ENCODE measurements at places on chromosomes 3 and 15.

GRCh38 chr3:71989165-71989564 lies 204.2 kb upstream of the PROK2 start:
- no peak for DNase-seq

DNA sequence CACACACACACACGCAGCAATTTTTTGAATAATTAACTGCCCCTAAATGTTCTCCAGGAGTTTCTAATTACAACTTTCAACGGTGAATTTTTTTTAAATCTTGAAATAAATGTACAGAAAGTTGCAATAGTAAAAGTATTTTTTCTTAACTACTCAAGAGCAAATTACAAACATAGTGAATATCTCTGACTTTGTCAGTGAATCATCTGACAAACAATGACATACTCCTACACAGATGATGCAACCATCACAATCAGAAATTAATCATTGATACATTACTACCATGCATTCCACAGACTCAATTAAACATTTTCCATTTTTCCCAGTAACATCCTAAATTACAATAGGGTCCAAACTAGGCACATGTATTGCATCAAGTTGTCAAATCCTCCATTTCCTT lies 597.3 kb downstream of the NAALADL2 start:
- DNase-seq: no peak

GRCh38 chr15:70281261-70281810 lies 183.6 kb upstream of the TLE3 start:
- DNase-seq: no peak

- no peak for DNase-seq
These were observed 212.4 kb downstream of the OPA1 start for GRCh38 chr3:193805448-193805847.

GRCh38 chr3:194532591-194532990 lies 45.8 kb upstream of the ATP13A3 start:
- no peak for DNase-seq

DNA sequence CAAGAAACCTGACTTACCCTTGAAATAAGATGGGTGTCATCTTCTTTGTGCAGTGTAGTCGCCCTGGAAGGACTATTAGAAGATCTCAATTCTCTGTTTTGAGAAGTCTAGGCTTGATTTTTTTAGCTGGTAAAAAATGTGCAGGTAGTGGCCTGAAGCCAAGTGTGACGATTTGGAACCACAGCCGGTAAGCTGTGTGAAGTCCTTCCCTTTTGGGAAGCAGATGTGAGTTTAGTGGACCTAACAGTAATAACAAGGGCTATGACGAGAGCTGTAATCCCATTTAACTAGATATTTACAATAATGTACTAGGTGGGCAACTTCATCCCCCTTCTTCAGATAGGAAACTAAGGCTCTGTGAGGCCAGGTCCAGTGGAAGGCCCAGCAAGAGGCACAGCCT lies 81.7 kb upstream of the MYZAP start:
- DNase-seq: no peak
